NCI-H1930 (cell line): ENCODE measurements at places on chromosomes 6 and 20.

DNA sequence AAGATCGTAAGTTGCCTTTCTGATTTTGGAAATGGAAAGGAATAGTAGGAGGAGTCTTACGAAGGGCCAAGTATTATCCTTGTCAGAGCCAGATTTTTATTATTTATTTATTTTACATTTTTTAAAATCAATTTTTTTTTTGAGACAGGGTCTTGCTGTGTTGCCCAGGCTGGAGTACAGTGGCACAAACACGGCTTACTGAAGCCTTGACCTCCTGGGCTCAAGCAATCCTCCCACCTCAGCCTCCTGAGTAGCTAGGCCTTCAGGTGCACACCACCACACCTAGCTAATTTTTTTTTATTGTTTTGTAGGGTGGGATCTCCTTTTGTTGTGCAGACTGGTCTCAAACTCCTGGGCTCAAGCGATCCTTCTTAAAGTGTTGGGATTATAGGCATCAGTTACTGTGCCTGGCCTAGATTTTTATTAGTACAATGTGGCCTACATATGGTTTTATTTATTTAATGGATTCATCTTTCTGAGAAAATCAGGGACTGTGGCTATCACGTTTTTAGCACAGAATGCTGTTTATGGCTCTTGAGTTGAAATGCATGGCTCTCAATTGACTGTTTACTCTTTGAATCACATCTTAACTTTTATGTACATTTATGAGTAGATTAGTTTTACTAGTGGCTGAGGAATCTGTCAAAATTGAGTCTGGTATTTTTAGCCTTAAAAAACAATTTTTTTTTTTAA lies 16.7 kb downstream of the CDC5L start:
- no peak for DNase-seq

DNA sequence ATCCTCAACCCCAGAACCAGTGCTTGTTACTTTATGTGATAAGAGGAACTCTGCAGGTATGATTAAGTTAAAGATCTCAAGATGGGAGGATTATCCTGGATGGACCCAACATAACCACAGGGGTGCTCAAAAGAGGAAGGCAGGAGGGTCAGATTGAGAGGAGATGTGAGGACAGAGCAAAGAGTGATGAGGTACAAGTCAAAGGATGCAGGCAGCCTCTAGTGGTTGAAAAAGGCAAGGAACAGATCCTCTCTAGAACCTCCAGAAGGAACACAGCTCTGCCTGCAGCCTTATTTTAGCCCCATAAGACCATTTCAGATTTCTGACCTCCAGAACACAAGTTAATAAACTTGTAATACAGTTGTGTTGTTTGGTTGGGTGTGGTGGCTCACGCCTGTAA lies 41.2 kb downstream of the PDSS2 start:
- DNase-seq: no peak

DNA sequence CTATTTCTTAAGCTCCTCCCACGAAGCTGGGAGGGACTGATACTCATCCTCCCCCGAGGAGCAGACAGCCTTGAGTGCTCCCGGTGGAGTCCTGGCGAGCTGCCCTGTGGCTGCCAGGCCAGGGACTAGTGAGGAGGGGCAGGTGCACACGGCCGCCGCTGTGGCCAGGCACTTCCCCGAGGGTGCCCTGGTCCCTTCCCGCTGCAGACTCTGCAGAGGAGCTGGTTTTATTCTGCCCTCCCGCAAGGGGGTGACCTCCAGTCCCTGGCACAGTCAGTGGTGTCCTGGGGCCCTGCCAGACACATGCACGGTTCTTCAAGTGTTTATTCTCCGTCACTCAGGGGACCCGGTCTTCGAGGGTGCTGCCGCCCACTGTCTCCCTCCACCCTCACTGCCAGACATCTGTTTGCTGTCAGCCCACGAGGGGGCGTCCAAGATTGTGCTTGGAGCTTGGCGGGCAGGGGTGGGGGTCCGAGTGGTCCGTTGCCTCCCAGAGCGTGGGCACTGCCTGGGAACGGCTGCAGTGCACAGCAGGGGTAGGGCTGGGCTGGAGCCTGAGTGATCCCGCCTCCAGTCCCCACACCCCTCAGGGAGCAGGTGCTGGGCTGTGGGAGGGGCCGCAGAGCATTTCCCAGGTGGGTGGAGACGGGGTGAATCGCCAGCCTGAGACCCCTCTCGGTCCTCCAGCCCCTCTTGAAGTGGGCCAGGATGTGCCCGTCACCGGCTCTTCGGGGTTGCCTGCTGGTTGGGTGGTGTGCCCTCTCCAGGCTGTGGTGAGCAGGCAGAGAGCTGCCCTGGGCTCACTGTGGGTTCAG lies 3.1 kb upstream of the CABLES2 start:
- DNase-seq: peak; percentile 44

- no peak for DNase-seq
These were observed 734.4 kb downstream of the MAFB start for GRCh38 chr20:39954621-39955020.
